ENCODE measurements at places on chromosomes 4 and X.

DNA sequence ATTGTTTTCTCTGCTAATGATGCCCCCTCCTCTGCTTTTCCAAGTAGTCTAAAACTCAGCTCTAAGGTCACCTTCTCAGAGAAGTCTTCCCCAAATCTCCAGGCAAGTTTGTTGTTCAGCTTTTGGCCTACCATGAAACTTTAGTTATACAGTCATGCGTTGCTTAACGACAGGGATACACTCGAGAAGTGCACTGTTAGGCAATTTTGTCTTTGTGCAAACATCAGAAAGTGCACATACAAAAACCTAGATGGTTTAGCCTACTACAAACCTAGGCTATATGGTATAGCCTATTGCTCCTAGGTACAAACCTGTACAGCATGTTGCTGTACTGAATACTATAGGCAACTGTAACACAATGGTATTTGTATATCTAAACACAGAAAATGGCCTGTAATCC, 91.9 kb downstream of the WDFY3 start:
- no peak for DNase-seq

DNA sequence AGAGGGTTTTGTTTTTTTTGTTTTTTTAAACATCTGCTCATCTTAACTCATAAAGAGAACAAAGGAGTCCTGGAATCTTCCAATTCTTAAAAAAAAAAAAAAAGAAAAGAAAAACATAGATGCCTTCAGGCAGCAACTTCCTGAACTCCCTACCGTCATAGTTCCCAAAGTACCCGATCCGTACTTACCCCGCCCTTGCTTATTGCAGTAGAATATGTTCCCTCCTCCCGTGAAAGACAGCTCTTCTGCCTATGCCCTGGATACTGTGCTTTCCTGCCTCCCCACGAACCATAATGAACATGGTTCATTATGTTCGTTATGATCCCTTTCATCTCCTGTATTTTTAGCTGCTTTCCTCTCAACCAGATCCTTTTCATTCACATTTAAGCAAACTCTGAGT, 40.3 kb downstream of the KLHL5 start:
- DNase-seq = no peak

GRCh38 chr4:23276076-23276475, 583.3 kb downstream of the GBA3 start:
- no peak for DNase-seq

DNA sequence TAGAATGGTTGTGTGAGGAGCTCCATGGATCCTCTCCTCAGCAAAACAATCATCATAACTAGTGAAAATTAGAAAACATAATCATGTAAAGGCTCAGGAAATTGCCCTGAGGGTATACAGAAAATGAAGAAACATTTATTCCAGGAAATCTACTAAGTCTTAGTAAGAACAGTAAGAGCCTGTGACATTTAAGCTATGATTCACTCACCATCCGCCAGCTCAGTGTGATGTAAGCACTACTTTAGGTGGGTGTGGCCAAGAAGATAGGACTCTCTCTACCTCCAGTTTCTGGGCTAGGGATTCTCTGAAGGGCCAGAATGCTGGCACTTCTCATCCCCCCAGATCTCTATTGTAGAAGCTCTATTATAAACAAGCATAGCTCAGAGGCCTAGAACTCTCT, 147.5 kb downstream of the DLG3 start:
- DNase-seq = peak; percentile 0

- no peak for DNase-seq
Measured at GRCh38 chr4:60885011-60885410, 315.1 kb upstream of the ADGRL3 start.

DNA sequence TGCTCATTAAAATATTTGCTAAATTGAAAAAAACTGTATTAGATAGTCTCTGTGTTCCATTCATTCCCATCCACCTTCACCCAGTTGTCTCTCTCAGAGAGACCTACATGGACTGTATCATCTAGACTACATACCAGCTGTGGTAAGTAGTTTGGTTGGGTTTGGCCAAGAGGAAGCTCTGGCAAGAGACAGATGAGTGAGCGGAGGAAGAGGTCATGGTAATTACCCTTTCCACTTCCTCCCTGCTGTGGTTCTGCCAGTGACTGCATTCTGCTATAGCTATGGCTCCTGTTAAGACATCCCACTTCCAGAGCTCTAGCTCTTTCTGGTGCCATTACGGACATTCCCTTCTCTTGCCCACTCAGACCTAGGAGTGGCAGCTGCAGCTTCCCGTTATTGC, 239.0 kb upstream of the MID1 start:
- DNase-seq = no peak

DNA sequence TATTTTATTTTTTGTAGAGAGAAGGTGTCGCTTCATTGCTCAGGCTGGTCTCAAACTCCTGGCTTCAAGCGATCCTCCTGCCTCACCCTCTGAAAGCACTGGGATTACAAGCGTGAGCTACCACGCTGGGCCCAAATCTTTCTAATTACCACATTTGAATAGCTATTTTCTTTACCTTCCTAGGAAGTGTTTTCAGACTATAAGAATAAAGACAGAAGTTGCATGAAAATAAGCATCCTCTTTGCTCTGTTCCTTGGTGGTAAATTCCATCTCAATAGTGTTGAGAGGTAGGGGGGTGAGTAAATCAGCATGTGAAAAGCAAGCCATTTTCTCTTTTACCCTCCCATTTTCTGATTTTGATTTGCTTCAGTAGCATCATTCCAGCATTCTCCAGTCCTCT, 122.4 kb downstream of the LARP7 start:
- no peak for DNase-seq

DNA sequence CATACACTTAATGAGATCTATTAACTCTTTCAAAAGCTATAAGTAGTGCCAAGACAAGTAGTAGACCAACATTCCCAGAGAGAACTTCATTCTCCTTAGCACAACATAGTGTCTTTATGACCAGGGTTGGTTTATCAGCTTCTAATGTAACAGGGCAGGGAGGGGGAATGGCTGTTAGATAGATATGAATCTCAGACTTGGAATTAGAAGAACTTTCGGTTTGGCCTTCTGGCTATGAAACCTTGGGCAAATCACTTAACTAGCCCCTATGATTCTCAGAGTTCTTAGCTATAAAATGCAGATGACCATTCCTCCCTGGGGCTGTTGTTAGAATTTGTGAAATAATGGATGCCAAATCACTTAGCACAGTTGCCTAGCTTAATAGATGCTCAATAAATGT, 132.2 kb downstream of the SLC10A7 start:
- no peak for DNase-seq

GRCh38 chr4:104860238-104861123, 286.2 kb upstream of the TET2 start:
- DNase-seq = peak; percentile 66

DNA sequence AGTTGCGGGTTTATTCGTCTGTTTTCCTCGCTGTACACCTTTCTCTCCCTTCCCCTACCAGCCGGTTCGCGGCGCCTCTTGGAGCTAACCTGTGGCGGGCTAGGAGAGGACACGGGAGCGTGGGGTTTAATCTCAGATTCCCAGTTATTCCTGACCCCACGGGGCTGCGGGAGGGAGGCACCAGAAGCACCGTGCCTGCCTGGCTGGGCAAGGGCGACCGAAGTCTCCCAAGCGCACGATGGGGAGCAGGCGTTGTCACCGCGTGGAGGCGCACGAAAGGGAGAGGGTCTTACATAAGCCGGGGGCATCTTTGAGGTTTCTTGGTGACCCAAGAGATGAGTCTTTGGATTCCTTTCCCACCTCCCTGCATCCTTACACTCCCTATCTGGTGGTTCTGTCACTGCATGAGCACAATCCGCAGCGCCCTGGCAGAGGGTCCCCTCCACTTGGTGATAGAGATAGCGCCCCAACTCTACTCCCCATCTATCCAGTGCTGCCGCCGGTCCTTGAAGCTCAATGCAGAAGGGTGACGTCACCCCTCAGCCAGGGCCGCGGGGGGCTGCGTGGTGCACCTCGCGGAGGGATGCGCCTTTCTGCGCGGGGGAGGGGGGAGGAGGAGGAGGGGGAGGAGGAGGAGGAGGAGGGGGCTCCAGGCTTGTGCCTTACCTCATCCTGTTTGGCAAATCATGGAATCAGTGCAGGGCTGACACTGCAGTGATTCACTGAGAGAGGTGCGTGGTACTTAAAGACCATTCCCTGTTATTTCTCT, 793 bp downstream of the TSPAN7 start:
- no peak for DNase-seq

DNA sequence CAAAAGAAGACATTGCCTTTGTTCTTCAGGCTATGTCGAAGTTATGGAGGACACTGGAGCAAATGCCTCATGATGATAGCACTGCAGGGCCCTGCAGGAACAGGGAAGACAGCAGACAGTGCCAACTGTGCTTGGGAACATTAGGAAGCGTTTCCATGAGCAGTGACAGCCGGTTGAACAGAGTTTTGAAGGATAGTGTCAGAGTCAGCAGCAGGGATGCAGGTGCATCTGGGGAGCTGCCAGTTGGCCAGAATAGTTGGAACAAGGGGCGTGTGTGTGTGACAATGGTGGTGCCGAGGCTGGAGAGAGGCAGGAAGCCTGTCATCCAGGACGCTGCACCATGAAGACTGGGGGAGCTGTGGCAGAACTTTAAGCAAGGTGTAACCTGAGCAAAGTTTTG, 88.6 kb downstream of the SHROOM3 start:
- DNase-seq = no peak

GRCh38 chrX:39158801-39159657, 357.8 kb downstream of the MID1IP1 start:
- DNase-seq = no peak

DNA sequence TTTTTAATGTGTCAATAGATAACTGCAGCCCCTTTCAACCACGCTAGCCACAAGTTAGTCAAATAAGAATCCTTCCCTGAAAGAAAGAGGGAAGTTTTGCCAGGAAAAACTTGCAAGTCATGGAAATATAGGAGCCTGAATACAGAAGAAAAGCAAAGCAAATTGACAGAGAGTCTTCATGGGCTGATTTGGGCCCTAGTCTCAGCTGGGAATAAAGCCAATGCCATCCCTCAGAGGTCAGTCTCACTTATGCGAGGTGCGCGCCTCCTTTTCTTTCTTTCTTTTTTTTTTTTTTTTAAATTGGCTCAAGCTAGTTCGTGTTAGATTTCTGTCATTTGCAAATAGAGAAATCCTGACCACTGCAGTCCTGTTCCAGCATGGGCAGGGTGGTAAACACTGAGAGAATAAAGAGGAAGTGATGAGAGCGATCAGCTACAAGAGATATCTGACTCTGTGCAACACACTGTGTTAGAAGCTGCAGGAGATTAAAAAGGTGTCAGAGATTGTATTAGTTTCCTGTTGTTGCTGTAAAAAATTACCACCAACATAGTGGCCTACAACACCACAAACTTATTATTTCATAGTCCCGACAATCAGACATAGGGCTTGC, 299.7 kb downstream of the LDB2 start:
- DNase-seq = no peak

GRCh38 chr4:107751670-107752069, 31.6 kb upstream of the PAPSS1 start:
- DNase-seq = no peak

- no peak for DNase-seq
Measured at GRCh38 chr4:71186566-71187403, 152.0 kb upstream of the SLC4A4 start.

GRCh38 chr4:110489901-110490508, 14.1 kb downstream of the ENPEP start:
- DNase-seq = no peak

GRCh38 chr4:42488114-42488513, 90.8 kb downstream of the SHISA3 start:
- no peak for DNase-seq

DNA sequence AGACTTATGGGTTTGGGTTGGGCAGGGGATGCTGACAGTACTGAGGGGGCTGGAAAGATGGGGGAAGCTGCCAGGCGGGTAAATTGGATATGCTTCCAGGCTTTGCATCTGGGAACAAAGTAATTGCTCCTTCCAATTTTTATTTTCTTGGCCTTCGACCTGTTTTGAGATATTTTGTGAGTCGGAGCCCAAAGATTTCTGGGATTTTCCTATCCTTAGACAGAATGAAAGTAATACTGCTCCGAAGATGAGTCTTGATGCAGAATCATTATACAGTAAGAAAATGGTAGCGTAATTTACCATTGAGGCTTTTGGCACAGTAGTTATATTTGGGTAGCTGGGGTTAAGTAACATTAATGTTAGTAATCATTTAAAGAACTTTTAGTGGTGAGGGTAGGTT, 1.4 kb downstream of the SMARCA5 start:
- DNase-seq = peak; percentile 31

DNA sequence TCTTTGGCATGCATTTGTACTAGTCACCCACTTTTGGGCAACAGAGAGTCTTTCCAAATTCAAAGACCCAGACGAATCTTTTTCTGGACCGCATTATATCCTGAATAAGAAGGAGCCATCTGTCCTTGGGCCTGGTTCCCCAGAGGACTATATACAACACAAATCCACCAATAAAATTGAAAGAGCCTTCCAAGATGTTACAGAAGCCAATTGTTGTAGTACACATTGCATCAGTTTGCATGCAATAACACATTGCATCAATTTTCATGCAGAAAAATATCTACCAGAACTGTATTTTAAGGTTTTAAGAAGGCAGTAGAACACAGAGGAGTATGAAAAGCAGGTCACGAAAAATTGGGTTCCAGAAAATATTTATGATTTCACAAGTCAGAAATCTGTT, 203.2 kb downstream of the HTR2C start:
- no peak for DNase-seq

- DNase-seq = no peak
Measured at GRCh38 chrX:3582451-3582850, 131.0 kb downstream of the PRKX start.

DNA sequence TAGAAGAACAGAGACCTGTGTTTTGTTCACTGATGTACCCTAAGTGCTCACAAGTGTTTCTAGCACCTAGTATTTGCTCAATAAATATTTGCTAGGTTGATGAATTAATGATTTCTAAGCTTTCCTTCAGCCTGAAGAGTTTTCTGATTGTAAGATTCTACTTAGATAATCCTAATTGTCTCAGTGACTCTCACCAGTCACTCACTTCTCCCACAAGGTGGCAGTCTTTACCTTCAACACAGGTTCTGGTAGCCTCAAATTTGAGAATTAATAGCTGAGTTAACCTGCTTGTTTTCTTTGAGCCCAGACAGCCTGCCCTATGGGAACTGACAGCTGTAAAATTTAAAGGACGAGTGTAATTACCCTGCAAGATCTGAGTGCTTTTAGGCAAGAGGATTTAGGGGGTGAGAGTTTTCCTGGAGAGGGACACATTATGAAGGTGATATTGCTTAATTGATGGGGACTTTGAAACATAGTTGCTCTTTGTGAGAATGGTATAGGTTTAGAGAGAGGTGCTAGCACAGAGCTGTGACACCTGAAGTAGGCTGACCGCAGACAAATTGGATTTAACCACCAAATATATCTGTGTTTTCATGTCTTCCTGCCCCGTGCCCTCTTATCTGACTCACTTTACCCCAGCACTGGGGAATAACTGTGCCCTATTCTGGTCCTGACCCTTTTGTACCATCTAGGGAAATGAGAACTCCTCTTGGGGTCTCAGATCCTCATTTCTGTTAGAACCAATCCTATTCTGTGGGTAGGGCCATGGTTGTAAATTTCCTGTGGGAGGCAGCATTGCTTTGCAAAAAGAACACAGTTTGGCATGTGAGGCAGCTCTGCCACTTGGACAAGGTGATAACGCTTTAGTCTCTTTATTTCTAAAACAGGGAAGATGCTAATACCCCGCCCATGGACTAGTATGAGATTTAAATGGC, 27.7 kb downstream of the CD38 start:
- DNase-seq = peak; percentile 56
